ENCODE measurements at places on chromosomes 1 and 21. TPM values are rescaled to one million over a fixed set of nuclear protein-coding genes. Genes with fewer than 3 reads are reported as not detected.

Gene HSPA6
- not detected for total RNA-seq

Gene KAZN
- total RNA-seq, result 13.5 TPM

Gene TNFRSF1B
- 0.24 TPM for total RNA-seq

Gene FAM151A
- not detected for total RNA-seq

Gene TMOD4
- total RNA-seq, result 1.0 TPM

Gene IL19
- not detected for total RNA-seq

Gene AGTRAP
- 76.6 TPM for total RNA-seq

Gene DSTYK
- total RNA-seq, result 9.8 TPM

Gene CHIA
- total RNA-seq, result not detected

Gene ACOT11
- 6.3 TPM for total RNA-seq

DNA sequence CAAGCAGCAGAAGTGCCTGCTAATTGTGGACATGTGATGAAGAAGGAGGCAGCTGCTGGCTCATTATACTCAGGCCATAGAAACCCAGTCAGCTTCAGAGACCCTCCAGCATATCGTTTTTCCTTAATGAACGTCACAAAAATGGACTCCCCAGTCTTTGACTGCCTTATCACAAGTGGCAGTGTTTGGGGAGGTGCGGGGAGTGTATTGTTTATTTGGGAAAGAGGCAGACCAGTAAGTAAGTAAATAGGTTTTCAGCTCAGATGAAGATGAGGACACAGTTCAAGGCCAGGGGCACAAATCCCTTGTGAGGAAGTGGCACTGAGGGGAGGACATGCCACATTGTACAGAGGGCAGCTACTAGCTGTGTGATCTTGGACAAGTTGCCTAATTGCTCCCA lies 43.5 kb upstream of the NRDC start:
- DNase-seq, result no peak

DNA sequence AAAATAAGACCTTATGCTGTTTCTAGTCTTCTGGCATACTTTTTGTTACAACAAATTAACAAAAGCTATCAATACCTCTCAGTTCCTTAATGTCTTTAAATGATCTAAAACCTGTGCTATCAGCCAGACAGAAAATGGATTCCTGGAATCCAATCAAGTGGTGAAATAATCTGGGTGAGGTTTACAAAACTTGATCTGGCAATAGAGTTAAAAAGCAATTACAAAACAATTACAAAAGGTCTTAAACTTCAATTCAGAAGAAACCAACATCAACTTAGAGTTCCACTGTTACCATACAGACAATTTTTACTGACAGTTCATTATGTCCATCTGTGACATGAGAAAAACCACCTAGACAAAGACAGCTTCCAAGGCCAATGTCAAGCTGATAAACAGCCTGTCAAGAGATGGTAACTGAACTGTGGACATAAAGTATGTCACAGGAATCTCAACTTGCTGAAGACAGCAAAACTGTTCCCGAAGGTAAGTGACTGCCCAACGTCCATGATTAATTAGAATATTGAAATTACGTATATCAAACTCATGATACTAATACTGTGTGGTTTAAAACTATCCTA lies 17.4 kb downstream of the ZZZ3 start:
- DNase-seq, result no peak

GRCh38 chr1:226596531-226597165 lies 48.1 kb downstream of the STUM start:
- no peak for DNase-seq

GRCh38 chr1:10188133-10188650 lies 22.2 kb upstream of the KIF1B start:
- no peak for DNase-seq

DNA sequence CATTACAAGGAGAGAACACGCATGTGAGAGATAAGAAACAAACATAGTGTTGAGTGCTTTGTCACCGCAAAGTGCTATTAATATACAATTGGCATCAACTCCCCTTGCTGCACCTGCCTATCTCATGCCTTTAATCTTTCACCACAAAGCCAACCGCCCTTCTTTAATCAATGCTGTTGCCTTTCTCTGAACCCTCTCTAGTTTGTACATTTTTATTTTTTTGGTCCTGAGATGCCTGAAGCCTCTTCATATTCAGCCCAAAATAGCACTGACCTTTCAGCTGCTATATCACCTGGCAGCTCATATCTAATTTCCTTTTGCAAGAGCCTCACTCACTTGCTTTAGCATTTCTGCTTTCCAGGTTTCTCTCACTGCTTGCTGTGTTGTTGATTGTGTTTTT lies 504.7 kb downstream of the NUF2 start:
- no peak for DNase-seq

GRCh38 chr1:86194491-86195034 lies 38.0 kb upstream of the COL24A1 start:
- no peak for DNase-seq

DNA sequence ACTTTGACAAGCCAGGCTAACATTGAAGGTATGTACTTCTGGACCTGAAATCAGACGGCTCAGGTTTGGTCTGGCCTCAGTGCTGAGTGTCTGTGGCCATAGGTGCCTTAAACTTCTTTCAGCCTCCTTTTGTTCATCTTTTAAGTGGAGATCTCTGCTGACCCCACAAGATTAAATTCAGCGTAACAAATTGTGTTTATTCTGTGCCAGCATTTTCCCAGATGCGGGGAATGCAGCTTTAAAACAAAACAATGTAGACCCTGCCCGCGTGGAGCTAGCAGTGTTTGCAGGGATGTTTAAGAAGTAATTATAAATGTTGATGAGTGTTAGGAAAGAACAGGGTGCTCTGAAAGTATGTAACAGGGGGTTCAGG lies 923 bp downstream of the CAP1 start:
- no peak for DNase-seq

- DNase-seq, result peak; percentile 66
Observed at GRCh38 chr1:110341872-110342331, 2.7 kb downstream of the RBM15 start.

DNA sequence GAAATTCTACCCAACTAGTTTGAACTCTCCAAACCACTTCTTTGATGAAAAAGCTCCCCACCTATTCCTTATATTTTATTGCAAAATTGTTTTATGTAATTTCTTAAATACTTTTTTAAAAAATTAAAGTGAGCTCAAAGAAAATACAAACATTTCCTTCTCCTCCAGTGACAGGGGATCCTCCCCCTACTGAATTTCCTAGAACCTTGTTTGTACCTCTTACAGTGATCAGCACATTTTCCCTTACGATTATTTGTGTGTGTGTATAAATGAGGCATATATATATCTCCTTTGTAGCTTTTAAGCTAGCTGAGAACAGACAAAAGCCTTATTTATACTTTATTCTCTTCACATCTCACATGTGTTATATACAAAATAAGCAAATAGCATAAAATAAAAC lies 44.4 kb downstream of the VAV3 start:
- DNase-seq, result no peak

DNA sequence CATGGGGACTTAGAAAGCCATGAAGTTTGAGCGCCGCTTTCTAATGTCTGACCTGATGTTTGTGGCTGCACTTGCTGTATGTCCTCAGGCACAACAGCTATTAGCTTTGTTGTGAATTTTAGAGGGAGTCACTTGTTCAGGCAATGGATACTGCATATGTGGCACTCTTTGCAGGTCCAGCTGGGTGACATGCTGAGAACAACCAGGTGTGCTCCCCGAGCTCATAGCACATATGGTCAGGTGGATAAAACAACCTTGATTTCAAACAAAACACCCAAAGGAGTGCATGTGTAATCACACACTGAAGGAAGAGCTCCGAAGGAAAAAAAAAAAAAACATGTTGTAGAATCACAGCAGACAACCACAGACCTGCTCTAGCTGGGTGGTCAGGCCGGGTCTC lies 178.6 kb downstream of the BACH1 start:
- no peak for DNase-seq

- peak; percentile 47 for DNase-seq
Observed at GRCh38 chr1:30527511-30528140, 195.8 kb downstream of the MATN1 start.

GRCh38 chr1:235313931-235314678 lies 13.9 kb downstream of the ARID4B start:
- no peak for DNase-seq

DNA sequence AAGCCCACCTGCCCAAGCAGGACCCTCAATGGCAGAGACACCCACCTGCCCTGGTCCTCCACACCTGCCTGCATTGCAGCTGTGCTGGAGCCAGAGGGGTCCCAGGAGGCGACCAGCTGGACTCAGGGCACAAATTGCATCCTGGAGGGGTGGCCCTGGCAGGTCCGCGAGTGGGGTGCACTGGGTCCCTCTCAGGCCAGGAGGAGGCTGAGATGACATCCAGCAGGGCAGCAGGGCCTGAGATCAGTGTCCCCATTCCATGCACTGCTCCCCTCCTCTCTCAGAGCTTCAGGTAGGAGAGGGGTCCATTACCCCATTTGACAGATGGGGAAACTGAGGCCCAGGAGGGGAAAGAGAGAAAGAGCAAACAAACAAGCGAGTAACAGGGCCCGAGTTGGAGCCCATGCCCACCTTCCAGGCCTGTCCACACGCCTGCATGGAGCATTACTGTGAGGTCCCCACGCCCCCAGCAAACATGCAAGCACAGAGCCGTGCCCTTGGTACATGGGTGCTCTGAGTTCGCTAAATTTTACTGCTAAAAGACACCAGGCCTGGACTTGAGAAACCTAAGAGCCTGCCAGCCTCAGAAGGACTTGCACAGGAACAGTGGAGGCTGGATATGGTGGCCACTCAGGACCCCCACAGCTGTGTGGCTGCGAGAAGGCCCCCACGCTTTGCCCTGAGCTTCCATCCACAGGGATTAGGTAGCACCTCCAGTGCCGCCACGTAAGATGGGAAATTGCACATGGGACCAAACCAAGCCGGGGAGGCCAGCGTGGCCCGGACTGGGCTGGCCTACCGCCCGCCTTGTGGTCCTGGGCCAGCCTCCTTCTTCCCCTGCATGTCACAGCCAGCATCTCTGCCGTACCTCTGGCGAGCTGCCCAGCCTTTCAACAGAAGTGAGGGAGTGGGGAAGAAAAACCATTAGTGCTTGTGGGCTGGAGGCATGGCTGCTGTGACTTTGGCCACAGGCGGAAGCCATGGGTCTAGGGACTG lies 7.4 kb downstream of the WNT3A start:
- no peak for DNase-seq

GRCh38 chr1:230399321-230400006 lies 26.7 kb downstream of the PGBD5 start:
- DNase-seq, result peak; percentile 36

GRCh38 chr1:92567211-92567868 lies 80.6 kb upstream of the GFI1 start:
- DNase-seq, result no peak

DNA sequence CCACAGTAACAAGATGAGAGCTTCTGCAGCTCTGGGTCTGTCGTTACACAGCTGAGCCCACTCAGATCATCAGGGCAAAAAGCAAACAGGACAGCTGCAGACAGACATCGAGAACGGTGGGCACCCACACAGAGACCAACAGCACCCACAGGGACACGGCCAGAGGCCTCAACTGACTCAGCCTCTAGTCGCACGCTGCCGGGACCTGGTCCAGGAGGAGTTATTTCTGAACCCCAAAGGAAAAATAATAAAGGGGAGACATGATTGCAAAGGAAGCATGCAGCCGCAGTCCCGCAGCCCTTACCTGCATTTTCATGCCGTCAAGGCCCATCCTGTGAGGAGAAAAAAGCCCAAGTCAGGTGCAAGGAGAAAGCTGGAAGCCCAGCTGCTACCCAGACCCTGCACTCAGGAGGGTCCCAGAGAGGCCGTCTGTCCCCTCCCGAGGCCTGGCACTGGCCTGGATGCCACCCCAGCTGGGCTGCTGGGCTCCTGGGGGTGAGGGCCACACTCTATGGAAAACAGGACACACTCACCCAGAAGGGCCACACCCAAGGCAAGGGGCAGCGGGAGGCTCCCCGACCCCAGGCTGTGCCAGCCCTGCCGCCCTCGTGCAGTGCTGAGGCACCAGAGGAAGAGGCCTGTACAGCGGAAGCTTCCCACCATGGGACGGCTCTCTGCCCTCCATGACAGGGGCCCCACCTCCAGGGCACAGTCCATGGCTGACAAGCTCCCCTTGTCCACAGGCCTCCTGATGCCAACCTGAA lies 15.7 kb downstream of the LSS start:
- DNase-seq, result peak; percentile 38

DNA sequence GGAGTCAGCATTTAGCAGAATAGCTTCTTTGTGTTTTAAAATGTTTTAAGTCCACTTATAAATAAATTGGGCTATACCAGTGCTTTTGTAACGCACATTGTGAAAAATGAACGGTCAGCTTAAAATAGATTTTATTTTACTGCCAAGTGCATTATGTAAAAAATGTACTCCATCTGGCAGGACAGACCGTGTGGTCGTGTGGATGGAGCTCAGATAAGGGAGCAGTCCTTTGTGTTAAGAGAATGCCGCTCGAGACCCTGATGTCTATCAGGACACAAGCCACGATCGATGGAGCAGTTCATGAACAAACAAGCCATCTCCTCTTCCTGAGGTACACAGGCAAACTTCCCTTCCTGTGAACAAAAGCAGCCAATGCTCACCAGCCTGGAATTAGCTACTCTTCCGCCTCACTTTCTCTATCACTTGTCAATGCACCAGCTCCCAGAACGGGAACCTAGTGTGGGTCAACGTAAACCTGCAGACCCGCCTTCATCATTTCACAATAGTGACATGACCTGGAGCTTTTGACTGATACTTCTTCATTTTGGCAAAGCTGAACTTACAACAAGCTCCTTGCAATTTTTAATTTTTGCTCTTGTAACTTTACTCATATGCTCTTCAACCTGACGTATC lies 243.5 kb downstream of the TGFB2 start:
- no peak for DNase-seq

- DNase-seq, result peak; percentile 57
Observed at GRCh38 chr1:210598135-210598652, 269.5 kb downstream of the HHAT start.

GRCh38 chr1:43873851-43874250 lies 59.8 kb upstream of the ARTN start:
- no peak for DNase-seq

GRCh38 chr1:15525050-15526020 lies 1.3 kb upstream of the DNAJC16 start:
- peak; percentile 66 for DNase-seq

- no peak for DNase-seq
Observed at GRCh38 chr1:152599934-152600333, at the start of gene LCE3C. TSS of gene LCE3C (plus strand) at chr1:152600234. CDS start at chr1:152600732, 498 bp downstream.

- DNase-seq, result no peak
Observed at GRCh38 chr1:92031281-92032110, 1.7 kb downstream of the EPHX4 start.

GRCh38 chr1:67596674-67597073 lies 88.3 kb upstream of the GADD45A start:
- no peak for DNase-seq

- DNase-seq, result no peak
Observed at GRCh38 chr1:179937668-179938254, 16.8 kb upstream of the CEP350 start.

GRCh38 chr1:222251847-222252246 lies 296.1 kb downstream of the HHIPL2 start:
- DNase-seq, result no peak

- DNase-seq, result no peak
Observed at GRCh38 chr1:30126848-30127247, 596.5 kb downstream of the MATN1 start.

DNA sequence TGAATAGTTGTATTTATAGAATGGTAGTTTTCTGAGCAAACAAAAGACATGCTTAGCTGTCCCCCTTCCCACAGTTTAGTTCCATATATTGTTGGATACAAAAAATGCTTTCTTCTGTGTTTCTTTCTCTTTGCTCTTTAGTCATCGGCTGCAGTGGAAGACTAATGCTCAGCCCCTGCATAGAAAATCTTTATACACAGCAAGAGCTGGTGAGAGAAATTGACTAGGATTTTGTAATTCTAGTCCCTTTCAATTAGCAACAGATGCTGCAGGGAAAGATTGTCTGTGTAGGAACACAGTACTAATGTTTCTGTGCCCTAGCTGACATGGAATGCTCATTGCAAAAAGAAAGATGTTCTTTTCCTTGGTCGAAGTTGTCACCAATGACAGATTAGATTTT lies 200.9 kb downstream of the RPS6KC1 start:
- no peak for DNase-seq
